CD4-positive, alpha-beta T cell treated with Interleukin-10 for 1 hour (primary cell): ENCODE measurements at places on chromosomes 1 and 21.

- peak; percentile 13 for DNase-seq
These were observed 81.8 kb downstream of the NOTCH2 start for GRCh38 chr1:119987686-119988085.

- no peak for DNase-seq
These were observed 9.6 kb downstream of the SMAP2 start for GRCh38 chr1:40383095-40383487.

DNA sequence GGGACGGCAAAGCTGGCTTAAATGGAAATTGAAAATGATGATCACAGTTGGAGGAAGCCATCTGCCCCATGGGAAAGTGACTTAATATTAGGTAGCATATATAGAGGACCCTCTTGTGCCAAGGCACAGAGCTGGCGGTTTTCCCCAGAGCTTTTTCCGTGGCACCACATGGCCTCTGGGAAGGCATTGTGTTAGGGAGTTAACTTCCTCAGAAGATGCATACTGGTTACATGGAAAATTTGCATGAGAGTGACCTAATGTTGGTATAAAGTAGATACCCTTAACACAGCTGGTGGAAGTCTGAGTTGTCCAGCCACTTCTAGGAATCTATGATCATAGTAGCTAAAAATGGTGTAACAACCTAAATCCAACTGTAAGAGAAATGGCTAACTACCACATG is 27.3 kb downstream of the CAP1 start:
- DNase-seq, result no peak

DNA sequence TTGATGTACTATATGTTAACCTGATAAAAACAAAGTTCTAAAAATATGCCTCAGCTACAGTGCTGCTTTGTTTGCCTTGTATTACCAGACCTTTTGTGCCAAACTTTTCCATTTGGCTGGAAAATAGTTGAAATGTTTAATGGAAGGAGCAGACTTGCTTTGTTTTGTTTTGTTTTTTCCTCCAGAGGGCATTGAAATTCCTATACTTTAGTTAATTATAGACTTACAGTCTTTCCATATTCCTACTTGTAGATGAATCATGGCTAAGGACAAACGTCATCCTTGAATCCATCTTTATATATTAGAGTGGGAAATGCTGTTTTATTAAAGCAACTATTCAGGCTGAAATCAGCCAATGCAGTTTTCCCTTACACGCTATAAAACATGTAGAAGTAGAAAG is 6.7 kb downstream of the CAP1 start:
- DNase-seq, result no peak

DNA sequence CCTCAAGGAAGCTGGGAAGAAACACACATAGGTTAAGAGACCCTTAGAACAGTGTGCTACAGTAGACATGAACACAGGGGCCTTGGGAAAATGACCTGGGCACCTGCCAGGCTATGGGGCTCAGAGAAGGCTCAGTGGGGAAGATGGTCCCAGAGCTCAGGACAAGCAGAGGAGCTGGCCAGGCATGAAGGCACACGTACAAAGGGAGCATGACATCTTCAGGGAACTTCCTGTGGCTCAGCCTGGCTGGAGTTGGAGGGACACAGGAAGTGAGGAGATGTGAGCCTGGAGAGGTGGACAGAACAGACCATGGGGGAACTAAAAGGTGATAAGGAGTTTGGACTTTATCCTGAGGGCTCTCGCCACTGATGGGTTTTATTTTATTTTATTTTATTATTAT is 3.8 kb upstream of the SLC50A1 start:
- DNase-seq, result no peak

GRCh38 chr1:219858980-219859379 is 69.4 kb downstream of the SLC30A10 start:
- no peak for DNase-seq

- DNase-seq, result no peak
These were observed 3.4 kb upstream of the LAMB3 start for GRCh38 chr1:209655411-209656231.

- no peak for DNase-seq
These were observed 396.5 kb upstream of the LRRC7 start for GRCh38 chr1:69171248-69171647.

- no peak for DNase-seq
These were observed 34.2 kb upstream of the GJA5 start for GRCh38 chr1:147794570-147794969.

GRCh38 chr1:14724246-14724645 is 125.8 kb downstream of the KAZN start:
- DNase-seq, result no peak

DNA sequence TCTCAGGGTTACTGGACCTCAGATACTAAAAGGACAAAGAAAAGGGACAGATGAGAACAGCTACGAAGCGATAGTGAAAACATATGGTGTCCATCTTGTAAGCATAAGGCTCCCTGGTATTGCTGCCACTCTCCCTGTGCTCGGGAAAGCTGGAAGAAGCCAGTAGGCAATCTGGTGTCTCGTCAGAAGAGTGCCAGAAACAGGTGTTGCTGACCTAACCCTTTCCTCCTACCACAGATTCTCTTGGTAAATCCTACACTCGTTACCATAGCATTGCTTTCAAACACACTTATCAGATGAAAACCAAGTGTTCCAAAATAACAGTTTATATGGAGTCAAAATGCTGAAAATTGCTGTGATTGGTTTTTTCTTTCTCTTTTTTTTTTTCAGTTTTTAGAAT is 146.3 kb downstream of the NRIP1 start:
- no peak for DNase-seq

DNA sequence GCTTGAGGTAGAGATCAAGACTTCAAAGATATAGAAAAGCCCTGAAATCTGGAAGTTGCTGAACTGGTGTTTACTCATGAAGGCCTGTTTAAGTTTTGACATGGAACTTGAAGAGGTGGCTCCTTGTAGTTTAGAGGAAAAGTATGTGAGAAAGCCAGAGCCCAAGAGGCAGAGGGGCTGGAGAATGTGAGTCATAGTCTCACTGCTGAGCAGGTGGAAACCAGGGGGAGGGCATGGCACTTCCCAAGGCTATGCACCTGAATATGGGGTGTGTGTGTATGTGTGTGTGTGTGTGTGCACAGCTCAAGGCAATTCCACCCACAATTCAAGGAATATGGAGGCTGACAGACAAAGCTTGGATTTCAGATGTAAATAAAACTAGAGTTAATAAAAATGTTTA is 46.8 kb upstream of the C1orf198 start:
- DNase-seq, result no peak

DNA sequence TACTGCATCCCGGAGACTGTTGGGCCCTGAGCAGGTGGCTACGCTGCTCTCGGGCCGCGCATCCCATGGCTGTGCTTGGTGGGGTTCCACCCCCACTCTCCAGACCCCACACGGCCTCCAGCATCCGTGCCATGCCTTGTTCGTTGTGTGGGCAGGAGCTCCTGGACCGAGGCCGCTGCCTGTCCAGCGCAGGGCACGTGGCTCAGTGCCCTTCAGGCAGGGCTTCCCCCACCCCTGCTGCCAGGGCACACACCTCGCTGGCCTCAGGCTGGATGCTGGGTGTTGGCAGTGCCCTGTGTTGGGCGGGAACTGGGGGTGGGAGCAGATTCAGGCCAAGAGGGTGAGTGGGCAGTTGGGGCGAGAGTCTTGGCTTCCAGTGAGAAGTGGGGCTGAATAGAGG is 9.9 kb downstream of the PRKCZ start:
- DNase-seq, result no peak

GRCh38 chr1:116038679-116039078 is 62.4 kb downstream of the SLC22A15 start:
- no peak for DNase-seq

DNA sequence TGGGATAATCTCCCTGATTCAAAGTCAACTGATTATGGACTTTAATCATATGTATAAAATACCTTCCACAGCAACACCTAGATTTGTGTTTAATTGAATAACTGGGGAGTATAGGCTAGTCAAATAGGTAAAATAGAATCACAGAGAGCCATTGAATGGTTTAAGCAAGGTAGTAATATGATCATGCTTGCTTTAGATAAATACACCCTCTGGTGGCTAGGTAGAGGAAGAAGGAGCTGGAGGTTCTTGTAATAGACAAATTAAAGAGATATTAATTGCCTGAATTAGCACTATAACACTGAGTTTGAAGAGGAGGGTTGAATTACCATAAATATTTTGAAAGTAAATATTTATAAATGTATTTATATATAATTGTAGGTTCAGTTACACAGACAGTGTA is 40.3 kb downstream of the DIRAS3 start:
- DNase-seq, result no peak

GRCh38 chr1:210328032-210328745 is 513 bp upstream of the HHAT start:
- DNase-seq, result no peak

GRCh38 chr1:198156111-198156744 is 570 bp upstream of the NEK7 start:
- DNase-seq, result peak; percentile 83

DNA sequence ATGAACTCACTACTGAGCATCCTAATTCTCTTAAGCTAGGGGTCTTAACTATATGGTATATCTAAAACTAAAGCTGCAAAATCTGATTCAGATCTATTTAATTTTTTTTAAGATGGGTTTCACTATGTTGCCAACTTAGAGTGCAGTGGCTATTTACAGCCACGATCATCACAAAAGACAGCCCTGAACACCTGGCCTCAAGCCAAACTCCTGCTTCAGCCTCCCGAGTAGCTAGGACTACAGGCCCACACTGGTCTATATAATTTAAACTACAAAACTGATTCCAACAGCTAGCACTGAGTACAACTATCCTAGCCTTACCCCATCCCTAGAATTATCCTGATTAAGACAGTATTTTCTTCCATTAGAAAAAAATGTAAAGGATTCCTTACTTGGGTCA is 37.1 kb downstream of the EIF4G3 start:
- DNase-seq, result no peak

DNA sequence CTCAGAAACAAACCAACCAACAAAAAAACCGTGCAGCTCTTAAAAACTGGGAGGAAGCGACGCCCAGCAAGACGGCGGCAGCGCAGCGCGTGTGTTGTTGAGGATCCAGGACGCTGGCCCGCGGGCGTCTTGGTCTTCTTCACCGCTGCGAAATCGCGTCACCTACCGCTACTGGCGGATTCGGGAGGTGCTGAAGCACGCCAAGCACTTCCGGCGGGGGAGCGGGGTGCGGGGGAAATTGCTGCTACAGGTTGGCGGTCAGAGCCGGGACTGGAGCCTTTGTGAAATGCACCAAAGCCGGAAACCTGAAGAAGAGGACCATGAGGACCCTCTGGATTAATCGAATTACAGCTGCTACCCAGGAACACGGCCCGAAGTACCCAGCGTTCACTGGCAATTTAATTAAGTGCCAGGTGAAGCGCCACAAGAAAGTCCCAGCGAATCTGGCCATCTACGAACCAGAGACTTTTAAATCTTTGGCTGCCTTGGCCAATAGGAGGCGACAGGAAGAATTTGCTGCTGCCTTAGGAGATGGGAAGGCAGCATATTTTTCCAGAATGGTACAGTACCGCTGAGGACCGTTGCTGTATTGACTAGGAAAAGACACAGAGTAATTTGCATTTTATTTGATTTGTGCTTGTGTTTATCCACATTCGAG is 11.9 kb upstream of the RIPPLY3 start:
- DNase-seq, result peak; percentile 39

DNA sequence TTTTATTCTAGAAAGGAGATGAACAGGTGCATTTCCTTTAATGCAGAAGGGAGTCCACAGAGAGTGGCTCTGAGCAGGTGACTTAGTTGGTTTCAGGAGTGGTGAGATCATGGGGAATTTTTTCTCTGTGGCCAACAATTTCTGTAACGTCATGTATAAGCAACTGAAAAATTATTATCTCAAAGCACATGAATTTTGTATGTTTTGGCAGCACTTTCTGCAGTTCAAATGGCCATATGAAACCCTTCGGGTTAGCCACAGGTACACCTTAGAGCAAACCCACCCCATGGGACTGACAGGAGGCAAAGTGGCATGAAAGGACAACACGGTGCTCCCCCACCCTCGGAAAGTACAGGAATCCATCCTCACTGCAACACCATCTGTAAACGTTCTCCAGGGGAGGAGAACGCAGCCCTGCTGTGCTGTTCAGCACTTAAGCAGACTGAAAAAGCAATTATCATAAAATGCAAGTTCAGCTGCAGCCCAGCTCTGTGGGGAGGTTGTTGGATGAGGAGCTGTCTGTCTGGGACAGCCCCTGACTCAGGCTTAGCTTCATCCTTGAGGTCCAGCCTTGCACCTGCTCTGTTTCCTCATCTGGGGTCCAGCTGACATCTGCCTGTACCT is 55.8 kb upstream of the CLDN14 start:
- DNase-seq, result no peak

DNA sequence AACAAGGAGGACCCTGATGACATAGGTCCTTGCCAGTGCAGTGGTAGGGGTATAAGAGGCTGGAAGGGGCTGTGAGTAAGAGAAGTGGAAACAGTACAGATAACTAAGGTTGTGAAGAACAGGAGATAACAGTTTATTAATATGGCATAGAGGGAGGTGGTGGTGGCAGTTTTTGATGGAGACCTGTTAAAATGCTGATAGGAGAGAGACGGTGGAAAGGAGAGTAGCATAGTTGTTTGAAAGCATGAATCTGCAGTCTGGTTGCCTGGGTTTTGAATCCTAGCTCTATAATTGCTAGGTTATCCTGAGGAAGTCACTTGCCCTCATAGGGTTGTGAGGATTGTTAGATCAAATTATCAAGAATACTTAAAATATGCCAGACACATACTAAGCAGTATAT is 19.4 kb downstream of the LRRC41 start:
- no peak for DNase-seq

DNA sequence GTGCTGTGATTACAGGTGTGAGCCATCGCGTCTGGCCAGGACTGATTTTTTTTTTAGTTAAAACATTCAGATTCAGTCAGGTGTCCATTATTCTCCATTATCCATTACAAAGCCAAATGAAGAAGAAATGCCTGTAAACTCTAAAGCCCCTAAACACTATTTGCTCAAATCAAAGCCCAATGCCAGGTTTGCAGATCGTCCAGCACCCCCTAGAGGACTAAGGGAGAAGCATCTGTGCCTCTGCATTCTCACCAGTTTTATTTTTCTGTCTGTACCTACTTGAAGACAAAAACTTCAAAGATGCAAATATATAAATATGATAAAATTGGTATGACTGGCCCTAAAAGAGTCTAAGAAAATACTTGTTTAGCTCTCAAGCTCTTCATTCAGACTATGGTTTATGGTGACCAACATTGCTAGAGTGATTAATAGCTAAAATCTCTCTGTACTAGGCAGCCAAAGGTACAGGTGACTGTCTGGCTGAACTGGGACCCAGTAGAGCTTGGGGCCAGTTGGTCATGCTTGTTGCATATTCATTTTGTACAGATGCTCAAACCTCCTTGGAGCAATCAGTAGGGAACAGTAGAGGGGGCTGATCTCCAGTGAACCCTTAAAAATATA is 138.4 kb downstream of the SYT2 start:
- peak; percentile 31 for DNase-seq

GRCh38 chr1:216144661-216145450 is 278.4 kb downstream of the USH2A start:
- DNase-seq, result no peak

- no peak for DNase-seq
These were observed 231.4 kb downstream of the CHRM3 start for GRCh38 chr1:239617731-239618130.

- no peak for DNase-seq
These were observed 190.4 kb downstream of the RHOU start for GRCh38 chr1:228925691-228926090.

GRCh38 chr1:165445388-165445787 is 462 bp upstream of the RXRG start:
- no peak for DNase-seq

GRCh38 chr1:107124694-107125093 is 16.1 kb upstream of the NTNG1 start:
- DNase-seq, result no peak
